HCT116 (cell line): ENCODE measurements at places on chromosomes 6 and 20.

DNA sequence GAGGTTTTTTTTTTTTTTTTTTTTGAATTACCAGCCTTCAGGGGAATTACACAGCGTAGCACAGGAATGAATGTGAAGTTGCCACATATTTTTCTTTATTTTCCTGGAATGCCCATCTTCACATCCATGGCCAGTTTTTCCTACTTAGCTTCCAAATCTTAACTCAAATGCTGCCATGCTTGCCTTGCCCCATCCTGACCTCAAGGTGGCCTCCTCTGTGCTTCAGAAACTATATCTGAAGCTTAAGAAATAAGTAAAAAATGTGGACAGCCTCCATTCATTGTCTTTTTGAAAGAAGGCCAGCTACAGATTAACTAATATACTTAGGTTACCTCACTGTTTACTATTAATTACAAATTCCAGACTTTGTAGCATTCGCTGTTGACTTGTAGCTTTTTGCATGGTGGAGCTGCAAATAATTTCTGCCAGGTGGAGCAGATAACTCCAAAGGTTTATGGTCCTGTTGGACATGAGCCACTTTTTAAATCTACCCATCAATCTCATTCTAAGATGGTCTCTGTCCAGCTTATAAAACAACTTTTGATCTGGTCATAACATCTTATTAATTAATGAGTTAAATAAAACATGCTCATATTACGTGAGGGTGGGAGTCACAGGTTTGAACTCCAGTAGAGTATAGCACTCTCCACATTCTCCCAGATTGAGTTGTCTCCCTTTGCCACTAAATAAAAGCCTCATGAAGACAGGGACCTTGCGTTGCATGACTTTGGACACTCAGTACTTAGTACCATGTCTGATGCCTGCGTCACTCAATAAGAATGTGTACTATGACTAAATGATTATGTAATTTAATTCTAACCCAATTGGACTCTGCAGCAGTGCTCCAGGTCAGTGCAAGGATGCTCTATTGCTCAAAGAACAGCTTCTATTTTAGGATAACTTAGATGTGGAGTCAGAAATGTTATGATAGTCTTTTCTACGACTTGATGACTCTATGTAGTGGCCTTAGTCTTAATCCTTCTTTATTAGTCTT is 678.6 kb upstream of the CITED2 start:
- DNase-seq, result no peak

GRCh38 chr6:5813625-5814027 is 193.1 kb downstream of the NRN1 start:
- DNase-seq, result no peak

- DNase-seq, result no peak
These were observed 49.0 kb downstream of the PTPRT start for GRCh38 chr20:43140726-43141125.

DNA sequence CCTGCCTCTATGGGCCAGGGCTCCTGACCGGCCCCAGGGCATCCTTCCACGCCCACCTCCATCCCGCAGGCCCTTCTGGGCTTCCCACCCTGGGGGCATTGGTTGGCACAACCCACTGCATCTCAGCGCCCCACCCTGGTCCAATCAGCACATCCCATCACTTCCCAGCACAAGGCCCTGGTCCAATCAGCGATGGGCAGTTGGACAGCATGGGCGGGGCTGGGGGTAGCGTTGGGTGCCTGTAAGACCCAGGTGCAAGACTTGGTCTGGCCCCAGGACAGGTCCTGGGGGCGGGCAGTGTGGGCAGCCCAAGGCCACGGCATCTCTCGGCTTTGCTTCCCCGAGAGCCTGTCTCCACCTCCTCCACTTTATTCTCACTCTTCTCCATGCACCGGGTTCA is 298.5 kb downstream of the BMP7 start:
- no peak for DNase-seq

GRCh38 chr20:34876406-34877282 is at the start of gene ACSS2:
Gene ACSS2, plus strand, starts transcription at chr20:34876612. Its CDS starts 34 bp downstream, at chr20:34876646.
- no peak for DNase-seq

GRCh38 chr6:63888416-63888815 is 252.8 kb downstream of the PHF3 start:
- no peak for DNase-seq
